ENCODE measurements at places on chromosomes 5 and 9.

GRCh38 chr5:78747055-78747454 is 98.5 kb upstream of the LHFPL2 start:
- no peaks in the 10 kb centered on the region for H3K27me3 ChIP-seq
- H3K4me1 ChIP-seq: no peaks in the 10 kb centered on the region
- no peak overlapping the region for H3K27ac ChIP-seq
- DNase-seq: no peak

GRCh38 chr5:181099602-181100086 is 31.3 kb downstream of the OR2V1 start:
- H3K27me3 ChIP-seq: peaks cover 27% of the 10 kb centered on the region
- H3K36me3 ChIP-seq: no peaks in the 10 kb centered on the region
- no peak for DNase-seq
- H3K4me3 ChIP-seq: no peak overlapping the region
- peak overlapping the region; percentile 19 for H3K27ac ChIP-seq
- H3K4me1 ChIP-seq: peaks cover 16% of the 10 kb centered on the region

- H3K27ac ChIP-seq: no peak overlapping the region
- H3K4me1 ChIP-seq: peaks cover 16% of the 10 kb centered on the region
- DNase-seq: no peak
- peaks cover 2% of the 10 kb centered on the region for H3K36me3 ChIP-seq
- H3K4me3 ChIP-seq: no peak overlapping the region
These were observed 41.6 kb upstream of the EQTN start for GRCh38 chr9:27338527-27338903.

GRCh38 chr9:127847178-127847510 is 7.3 kb downstream of the ENG start:
- no peaks in the 10 kb centered on the region for H3K27me3 ChIP-seq
- peaks cover 3% of the 10 kb centered on the region for H3K4me1 ChIP-seq
- peaks cover 9% of the 10 kb centered on the region for H3K36me3 ChIP-seq
- H3K4me3 ChIP-seq: no peak overlapping the region
- no peak for DNase-seq
- H3K27ac ChIP-seq: no peak overlapping the region

DNA sequence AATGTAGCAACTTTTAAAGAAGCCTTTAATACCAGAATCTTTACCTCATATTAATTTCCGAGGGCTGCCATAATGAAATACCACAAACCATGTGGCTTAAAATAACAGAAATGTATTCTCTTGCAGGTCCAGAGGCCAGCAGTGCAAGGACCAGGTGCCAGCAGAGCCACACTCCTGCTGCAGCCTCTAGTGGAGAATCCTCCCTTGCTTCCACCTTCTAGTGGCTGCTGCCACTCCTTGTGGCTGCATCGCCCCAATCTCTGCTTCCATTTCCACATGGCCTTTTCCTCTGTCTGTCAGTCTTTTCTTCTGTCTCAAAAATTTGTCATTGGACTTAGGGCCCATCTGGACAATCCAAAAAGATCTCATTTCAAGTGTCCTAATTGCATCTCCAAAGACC is 401.5 kb downstream of the EFNA5 start:
- no peak overlapping the region for H3K4me3 ChIP-seq
- no peaks in the 10 kb centered on the region for H3K4me1 ChIP-seq
- peaks cover 2% of the 10 kb centered on the region for H3K27me3 ChIP-seq
- DNase-seq: no peak
- H3K36me3 ChIP-seq: no peaks in the 10 kb centered on the region

GRCh38 chr5:151063142-151063989 is 17.5 kb downstream of the TNIP1 start:
- peak overlapping the region; percentile 53 for H3K4me3 ChIP-seq
- H3K27me3 ChIP-seq: no peaks in the 10 kb centered on the region
- H3K4me1 ChIP-seq: peaks cover 99% of the 10 kb centered on the region

DNA sequence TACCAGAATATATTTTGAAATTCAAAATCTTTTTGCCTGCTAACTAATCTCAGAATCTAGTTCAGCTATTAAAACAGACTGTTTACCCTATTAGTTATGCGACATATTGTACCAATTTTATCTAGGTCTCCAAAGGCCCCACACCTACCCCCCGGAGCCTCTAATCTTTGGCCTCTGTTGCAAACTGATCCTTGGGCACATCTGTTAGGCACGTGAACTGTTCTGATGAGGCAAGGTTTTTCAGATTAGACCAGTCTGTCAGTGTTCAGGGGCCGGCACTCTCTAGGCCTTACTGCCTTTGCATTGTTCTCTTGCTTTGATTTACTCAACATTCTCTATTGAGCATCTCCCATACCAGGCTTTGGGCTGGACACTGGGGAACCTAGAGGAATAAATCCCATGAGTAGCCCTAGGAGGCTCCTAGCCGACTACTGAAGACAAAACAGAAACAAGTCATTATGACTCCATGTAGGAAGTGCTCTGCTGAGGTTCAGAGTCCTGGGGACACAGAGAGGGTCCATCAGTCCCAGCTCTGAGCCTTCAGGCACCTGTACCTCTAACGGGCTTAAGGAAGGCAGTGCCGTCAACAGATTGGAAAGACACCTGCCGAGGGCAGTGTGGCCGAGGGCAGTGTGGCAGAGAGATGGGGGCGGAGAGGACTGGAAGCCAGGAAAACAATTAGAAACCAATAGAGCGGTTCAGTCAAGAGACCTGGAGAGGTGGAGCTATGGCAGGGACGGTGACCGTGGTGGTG is 245.1 kb downstream of the AOPEP start:
- H3K27ac ChIP-seq: no peak overlapping the region
- H3K4me1 ChIP-seq: no peaks in the 10 kb centered on the region
- H3K27me3 ChIP-seq: no peaks in the 10 kb centered on the region
- DNase-seq: no peak
- H3K36me3 ChIP-seq: peaks cover 5% of the 10 kb centered on the region

- no peaks in the 10 kb centered on the region for H3K4me1 ChIP-seq
- H3K27me3 ChIP-seq: no peaks in the 10 kb centered on the region
- H3K4me3 ChIP-seq: no peak overlapping the region
- no peak for DNase-seq
These were observed 418.6 kb upstream of the RIOK2 start for GRCh38 chr5:97601651-97602050.

DNA sequence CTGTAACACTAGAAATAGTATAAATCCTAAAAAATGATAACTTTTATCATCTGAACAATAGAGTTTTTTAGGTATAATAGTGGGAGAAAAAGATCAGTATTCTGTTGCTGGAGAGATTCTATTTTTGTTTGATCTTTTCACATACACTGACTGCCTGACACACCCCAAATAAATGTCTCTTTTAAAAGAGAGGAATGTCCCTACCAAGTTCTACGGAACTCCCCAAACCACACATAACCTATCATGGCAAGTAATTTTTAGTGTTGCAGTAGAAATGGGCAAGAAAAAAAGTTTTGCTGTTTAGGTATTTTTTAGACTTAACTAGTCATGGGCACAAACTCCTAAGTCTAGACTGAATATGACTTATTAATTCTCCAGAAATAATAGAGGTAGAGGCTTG is 139.1 kb downstream of the ELAVL2 start:
- H3K4me1 ChIP-seq: no peaks in the 10 kb centered on the region
- no peak overlapping the region for H3K4me3 ChIP-seq
- no peak for DNase-seq
- H3K36me3 ChIP-seq: no peaks in the 10 kb centered on the region
- no peak overlapping the region for H3K27ac ChIP-seq

DNA sequence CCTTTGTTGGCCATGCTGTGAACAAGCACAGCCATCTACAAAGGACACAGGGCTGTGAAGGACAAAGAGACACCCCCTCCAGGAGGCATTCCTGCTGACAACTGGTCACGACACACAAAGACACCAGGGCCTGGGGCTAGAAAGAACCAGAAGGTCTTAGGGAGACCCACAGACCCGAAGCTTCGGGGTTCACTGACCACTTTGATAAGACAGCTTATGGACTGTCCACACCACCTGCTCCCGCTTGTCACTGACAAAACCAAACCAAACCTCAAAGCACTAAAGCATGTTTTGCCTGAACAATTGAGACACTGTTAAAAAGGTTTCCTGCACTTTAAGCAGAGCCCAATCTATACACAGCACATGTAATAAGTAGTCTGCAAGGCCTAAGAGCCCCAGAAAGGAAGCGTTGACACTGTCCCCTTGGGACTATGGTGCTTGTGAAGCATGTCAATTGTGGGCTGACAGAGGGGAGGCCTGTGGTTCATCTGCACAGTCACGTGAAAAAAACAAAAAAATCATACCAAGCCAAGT is 185.0 kb downstream of the GAPVD1 start:
- no peaks in the 10 kb centered on the region for H3K27me3 ChIP-seq
- peaks cover 32% of the 10 kb centered on the region for H3K36me3 ChIP-seq
- DNase-seq: peak; percentile 52
- peaks cover 44% of the 10 kb centered on the region for H3K4me1 ChIP-seq

GRCh38 chr9:34546834-34547827 is 24.3 kb upstream of the ENHO start:
- no peak overlapping the region for H3K4me3 ChIP-seq
- H3K27ac ChIP-seq: no peak overlapping the region
- no peaks in the 10 kb centered on the region for H3K4me1 ChIP-seq

- H3K4me3 ChIP-seq: no peak overlapping the region
- H3K36me3 ChIP-seq: peaks cover 16% of the 10 kb centered on the region
- H3K27me3 ChIP-seq: no peaks in the 10 kb centered on the region
- peaks cover 10% of the 10 kb centered on the region for H3K4me1 ChIP-seq
These were observed 5.3 kb downstream of the INVS start for GRCh38 chr9:100104314-100104713.

DNA sequence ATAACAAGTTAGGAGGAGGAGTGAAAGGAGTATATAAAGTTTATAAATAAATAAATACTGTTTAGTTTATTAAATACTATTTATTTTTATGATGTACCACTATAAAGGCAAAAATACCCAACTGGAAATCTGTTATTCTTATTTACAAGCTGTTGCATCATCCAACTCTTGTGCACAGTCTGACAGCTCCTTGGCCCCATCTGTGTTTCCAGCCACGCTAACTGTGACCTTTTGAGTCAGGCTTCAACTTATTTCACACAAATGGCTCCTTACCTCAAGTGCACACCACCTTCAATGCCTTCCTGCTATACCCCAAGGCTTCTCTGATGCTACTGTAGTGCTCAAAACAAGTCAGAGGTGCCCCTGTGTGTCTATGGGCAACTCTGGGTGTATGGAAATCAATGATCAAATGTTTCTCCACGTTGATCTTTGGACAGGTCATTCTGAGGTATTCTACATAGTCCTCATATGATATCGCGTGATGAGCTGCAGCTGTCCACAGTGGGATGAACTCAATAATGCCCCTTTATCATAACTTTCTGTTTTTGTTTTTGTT is 303.2 kb upstream of the GRAMD2B start:
- H3K36me3 ChIP-seq: no peaks in the 10 kb centered on the region
- H3K4me3 ChIP-seq: no peak overlapping the region
- DNase-seq: no peak
- H3K27me3 ChIP-seq: peaks cover 3% of the 10 kb centered on the region
- H3K27ac ChIP-seq: no peak overlapping the region

- H3K4me3 ChIP-seq: no peak overlapping the region
- no peaks in the 10 kb centered on the region for H3K4me1 ChIP-seq
- no peaks in the 10 kb centered on the region for H3K27me3 ChIP-seq
- no peaks in the 10 kb centered on the region for H3K36me3 ChIP-seq
- DNase-seq: no peak
These were observed 1609.7 kb upstream of the CDH9 start for GRCh38 chr5:28648108-28648507.
